Regular cardiac myocyte (primary cell): ENCODE measurements at places on chromosomes 1 and 21. TPM values are rescaled to one million over a fixed set of nuclear protein-coding genes. Genes with fewer than 3 reads are reported as not detected.

NBPF10 gene
- 2.5 and 3.1 TPM in 2 replicates for total RNA-seq

CD53 gene
- total RNA-seq: not detected in 2 replicates

RBP7 gene
- total RNA-seq: not detected in 2 replicates

SSU72 gene
- total RNA-seq: 71.9 and 130 TPM in 2 replicates

KIF21B gene
- 0.19 and 0.28 TPM in 2 replicates for total RNA-seq

SLAMF8 gene
- total RNA-seq: not detected in 2 replicates

CNR2 gene
- total RNA-seq: not detected in 2 replicates

LAX1 gene
- under 0.01 TPM in 1 of 2 replicates, not detected in the other for total RNA-seq

TINAGL1 gene
- total RNA-seq: 369 and 742 TPM in 2 replicates

PARS2 gene
- total RNA-seq: 4.4 and 5.1 TPM in 2 replicates

C1QC gene
- total RNA-seq: not detected in 2 replicates

AUNIP gene
- total RNA-seq: 0.56 and 5.6 TPM in 2 replicates

ZNF691 gene
- total RNA-seq: 8.4 and 13.2 TPM in 2 replicates

ARHGEF16 gene
- total RNA-seq: 0.28 and 0.38 TPM in 2 replicates

PODN gene
- total RNA-seq: 5.6 and 22.3 TPM in 2 replicates

KRTCAP2 gene
- 138 TPM in 2 replicates for total RNA-seq

GJB5 gene
- 0.19 and 0.56 TPM in 2 replicates for total RNA-seq

ZNF648 gene
- total RNA-seq: not detected in 2 replicates

C4BPA gene
- total RNA-seq: not detected in 2 replicates

HMGCS2 gene
- not detected in 2 replicates for total RNA-seq

LMX1A gene
- total RNA-seq: not detected in 2 replicates

COL8A2 gene
- total RNA-seq: 0.58 and 2.0 TPM in 2 replicates

LCE4A gene
- not detected in 2 replicates for total RNA-seq

SPRR2G gene
- total RNA-seq: not detected in 2 replicates

ATP5PB gene
- 168 and 283 TPM in 2 replicates for total RNA-seq

ESPN gene
- total RNA-seq: under 0.01 and 0.19 TPM in 2 replicates

CFAP141 gene
- not detected in 2 replicates for total RNA-seq

TTC39A gene
- 0.85 and 1.5 TPM in 2 replicates for total RNA-seq

LCA5L gene
- 1.4 and 1.5 TPM in 2 replicates for total RNA-seq

INTS11 gene
- 34.1 and 42.0 TPM in 2 replicates for total RNA-seq

GJA8 gene
- not detected in 2 replicates for total RNA-seq

WDR64 gene
- not detected in 2 replicates for total RNA-seq

CYP4Z1 gene
- total RNA-seq: not detected in 2 replicates

HAO2 gene
- total RNA-seq: not detected in 2 replicates

DONSON gene
- 15.2 and 24.2 TPM in 2 replicates for total RNA-seq

OPN3 gene
- 24.2 and 37.2 TPM in 2 replicates for total RNA-seq

HJV gene
- not detected in 2 replicates for total RNA-seq

SH2D1B gene
- total RNA-seq: not detected in 2 replicates

SMPDL3B gene
- under 0.01 and 0.28 TPM in 2 replicates for total RNA-seq
